CD8-positive, alpha-beta memory T cell (primary cell): ENCODE measurements at places on chromosomes 5 and 9. TPM values are rescaled to one million over a fixed set of nuclear protein-coding genes. Genes with fewer than 3 reads are reported as not detected.

EXOC3 gene
- 50.2 TPM for total RNA-seq

GRCh38 chr5:117652958-117653280 is 1078.3 kb upstream of the SEMA6A start:
- no peak for DNase-seq

GRCh38 chr5:180820788-180821321 is 18.2 kb upstream of the MGAT1 start:
- no peak for DNase-seq

DNA sequence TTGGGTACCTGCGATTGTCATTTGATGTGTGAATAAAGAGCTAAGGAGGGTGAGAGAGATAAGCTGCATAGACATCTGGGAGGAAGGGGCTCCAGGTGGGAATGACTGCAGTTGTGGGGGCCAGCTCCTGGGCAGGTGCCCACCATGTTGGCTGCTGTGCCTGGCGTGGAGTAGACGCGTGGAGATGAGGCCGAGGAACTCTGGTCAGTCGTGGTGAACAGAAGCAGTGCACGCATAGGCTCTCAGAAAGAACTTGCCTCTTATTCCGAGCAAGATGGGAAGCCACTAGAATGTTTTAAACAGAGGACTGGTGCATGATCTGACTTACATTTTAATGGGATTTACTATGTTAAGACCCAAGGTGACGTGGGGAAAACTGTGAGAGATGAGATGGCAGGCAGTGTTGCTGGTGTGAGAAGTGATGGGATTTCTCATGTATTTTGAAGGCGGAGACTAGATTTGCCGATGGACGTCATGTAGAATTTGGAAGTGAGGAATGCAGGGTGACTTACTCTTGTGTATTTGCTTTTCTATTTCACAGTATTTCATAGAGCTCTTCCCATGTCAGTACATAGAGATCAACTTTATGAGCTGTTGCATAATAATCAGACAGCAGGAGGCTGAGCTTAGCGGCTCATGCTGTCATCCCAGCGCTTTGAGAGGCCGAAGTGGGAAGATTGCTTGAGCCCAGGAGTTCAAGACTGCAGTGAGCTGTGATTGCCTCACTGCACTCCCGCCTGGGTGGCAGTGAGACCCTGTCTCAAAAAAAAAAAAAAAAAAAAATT is 71.1 kb downstream of the EHMT1 start:
- no peak for DNase-seq

- no peak for DNase-seq
These were observed 376.9 kb downstream of the DTWD2 start for GRCh38 chr5:118611332-118611945.

DNA sequence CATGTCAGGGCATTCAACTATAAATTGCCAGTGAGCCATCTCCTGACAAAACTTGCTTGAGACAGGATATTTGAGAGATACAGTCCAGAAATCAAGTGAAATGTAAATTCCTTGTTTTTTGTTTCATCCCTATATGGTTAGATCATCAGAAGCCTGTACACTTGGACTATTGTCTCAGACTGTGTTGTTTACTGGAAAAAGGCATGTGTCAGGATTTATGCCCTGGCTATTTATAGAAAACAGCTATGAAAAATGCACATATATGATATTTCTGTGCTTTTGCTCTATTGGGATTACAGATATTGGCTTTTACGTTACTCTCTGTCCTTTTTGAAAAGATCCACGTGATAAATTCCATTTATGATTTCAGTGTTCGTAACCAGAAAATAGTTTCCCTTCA is 44.2 kb downstream of the IL31RA start:
- no peak for DNase-seq
